Left kidney (tissue), 8 donors: ENCODE measurements at places on chromosomes 4 and X. TPM values are rescaled to one million over a fixed set of nuclear protein-coding genes. Genes with fewer than 3 reads are reported as not detected.

GRCh38 chr4:139919521-139919920 is 234.5 kb downstream of the MAML3 start:
- peak; percentile 30 for DNase-seq

GRCh38 chr4:36215627-36216026 is 28.7 kb downstream of the ARAP2 start:
- DNase-seq = no peak

DNA sequence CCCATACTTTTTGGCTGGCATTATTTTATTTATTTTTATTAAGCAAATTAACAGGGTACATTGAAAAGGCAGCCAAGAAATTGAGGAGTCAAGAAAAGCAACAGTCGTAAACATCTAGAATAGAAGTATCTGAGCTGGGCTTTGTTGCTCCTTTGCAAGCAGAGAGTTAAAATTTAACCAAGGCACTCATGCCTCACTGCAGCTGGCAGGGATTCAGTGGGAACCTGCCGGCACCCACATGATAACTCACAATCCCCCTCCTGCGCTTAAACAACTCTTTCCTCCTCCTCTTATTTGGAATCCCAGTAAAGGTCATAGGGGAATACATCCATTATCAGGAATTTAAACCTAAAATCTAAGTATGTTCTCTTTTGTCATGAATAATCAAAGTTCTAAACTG is 115.5 kb downstream of the SOX3 start:
- DNase-seq = no peak

DNA sequence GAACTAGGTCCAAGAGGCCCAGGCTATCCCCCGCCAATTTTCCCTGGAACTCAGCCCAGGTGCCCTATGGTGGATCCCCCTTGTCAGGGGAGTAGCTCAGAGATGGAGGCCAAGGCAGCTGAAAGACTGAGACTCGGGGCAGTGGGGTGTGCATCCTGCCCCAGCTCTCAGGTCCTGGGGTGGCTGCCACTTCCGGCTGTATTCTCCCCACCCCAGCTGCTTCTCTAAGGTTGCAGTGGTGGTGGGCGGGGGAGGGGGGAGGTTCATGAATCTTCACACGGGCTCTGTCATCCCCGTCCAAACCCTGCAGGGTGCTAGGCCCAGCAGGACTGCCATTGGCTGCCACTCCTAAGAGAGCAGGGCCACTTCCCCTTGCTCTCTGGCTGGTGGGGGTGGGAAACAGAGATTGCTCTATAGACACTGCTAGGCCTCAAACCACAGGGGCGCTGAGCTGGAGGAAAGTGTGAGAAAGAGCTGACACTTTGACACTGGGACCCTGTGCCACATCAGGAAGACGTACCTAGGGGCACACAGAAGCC is 1.5 kb downstream of the SASH3 start:
- DNase-seq = no peak

SPANXD gene
- not detected for polyA plus RNA-seq
